Activated CD4-positive, alpha-beta T cell treated with anti-CD3 and anti-CD28 coated beads, Interleukin-2, amount 50 U/mL, for 24 hours (primary cell): ENCODE measurements at places on chromosomes 1 and 21.

DNA sequence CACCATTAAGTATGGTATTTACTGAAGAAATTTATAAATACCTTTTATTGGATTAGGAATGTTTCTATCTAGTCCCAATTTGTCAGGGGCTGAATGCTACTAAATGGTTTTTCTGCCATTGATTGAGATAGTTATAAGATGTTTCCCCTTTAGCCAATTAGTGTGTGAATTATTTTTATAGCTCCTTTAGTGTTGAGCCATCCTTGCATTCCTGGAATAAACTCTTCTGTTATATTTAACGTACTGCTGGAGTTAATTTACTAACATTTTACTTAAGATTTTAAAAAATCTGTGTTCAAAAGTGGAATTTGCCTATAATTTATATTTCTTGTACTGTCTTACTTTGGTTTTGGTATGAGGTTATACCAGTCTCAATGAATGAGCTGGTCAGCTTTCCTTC, 25.4 kb upstream of the LRRC3 start:
- no peak for DNase-seq

DNA sequence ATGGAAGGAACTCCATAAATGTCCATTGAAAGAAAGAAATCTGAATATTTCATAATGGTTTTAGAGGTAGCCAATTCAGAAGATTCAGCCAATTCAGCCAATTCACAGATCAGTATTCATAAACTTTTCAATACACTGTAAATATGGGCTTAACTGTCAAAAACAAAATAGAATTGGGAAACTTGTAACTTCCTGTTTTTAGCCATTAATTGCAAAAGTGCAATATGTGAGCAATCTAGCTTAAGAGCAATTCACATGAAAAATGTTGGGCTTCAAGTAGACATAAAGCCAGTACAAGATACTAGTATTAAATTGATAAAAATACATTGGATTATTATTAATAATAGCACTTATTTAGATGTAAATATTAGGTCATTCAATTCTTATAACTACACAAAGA, 27.5 kb upstream of the PLPPR4 start:
- no peak for DNase-seq

GRCh38 chr21:44461464-44462001, 6.2 kb downstream of the LRRC3 start:
- DNase-seq: no peak

DNA sequence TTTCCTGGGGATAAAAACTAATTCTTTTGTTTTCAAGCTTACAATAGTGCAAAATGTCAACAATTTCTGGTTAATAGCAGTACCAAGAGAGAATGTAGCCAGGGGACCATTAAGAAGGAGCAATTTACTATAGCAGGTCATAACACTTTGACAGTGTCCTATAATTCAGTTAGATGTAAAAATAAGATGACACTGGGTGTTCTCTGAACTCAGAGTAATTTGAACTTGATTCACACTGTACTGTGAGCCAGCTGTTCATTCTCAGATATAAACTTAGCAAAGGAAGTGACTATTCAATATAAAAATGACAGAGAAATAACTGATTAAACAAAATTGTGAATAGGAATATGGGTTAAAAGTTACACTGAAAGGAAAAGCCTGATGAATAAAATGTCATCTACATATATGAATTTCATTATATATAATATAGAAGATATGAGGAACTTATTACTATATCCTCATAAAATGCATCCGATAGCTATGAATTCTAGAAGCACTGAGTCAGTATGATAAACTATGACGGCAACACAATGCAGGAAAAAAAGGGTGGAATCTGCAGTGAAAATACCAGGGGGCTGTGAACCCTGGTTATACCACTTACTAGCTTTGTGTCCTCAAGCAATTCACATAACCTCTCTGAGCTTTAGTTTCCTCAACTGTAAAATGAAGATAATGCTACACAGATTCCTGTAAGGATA, 135.9 kb downstream of the ACBD6 start:
- DNase-seq: no peak

DNA sequence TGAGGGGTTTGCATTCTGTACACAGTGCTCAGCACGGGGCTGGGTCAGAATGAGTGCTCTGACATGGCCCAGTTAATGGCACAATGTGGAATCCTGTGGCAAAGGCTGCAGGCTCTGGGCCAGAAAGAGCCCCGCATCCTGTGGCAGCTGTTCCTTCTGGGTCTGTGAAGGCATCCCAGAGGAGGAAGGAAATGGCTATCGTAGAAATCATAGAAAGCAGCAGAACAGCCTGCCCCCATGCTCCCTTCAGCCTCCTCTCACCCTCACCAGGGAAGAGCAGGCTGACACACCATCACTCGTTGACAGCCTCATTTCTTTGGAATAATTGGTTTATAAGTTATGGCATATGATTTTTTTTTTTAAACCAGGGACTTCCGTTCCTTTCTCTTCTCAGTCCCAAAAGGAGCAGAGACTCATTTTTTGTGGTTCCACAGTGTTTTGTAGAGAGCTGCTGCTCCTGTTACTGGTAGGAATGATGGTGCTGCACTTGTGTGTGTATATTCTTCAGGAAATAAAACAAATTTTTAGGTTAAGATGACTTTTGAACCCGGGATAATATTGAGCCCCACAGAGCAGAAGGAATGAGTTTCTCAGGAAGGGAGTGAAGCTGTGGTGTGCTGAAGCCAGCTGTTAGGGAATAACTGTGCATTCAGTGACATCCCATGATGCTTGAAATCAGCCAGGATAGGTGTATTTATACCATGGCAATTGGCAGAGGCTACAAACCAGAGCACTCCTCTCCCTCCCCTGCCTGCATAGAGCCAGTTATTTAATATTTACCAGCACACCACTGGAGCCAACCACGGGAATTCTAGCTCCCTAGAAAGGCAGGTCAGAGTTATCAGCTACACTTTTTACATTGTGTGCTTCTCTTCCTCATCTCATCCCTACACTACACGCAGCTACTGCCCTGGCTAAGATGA, 32.0 kb downstream of the PLXNA2 start:
- no peak for DNase-seq
